ENCODE measurements at places on chromosomes 3 and 15.

DNA sequence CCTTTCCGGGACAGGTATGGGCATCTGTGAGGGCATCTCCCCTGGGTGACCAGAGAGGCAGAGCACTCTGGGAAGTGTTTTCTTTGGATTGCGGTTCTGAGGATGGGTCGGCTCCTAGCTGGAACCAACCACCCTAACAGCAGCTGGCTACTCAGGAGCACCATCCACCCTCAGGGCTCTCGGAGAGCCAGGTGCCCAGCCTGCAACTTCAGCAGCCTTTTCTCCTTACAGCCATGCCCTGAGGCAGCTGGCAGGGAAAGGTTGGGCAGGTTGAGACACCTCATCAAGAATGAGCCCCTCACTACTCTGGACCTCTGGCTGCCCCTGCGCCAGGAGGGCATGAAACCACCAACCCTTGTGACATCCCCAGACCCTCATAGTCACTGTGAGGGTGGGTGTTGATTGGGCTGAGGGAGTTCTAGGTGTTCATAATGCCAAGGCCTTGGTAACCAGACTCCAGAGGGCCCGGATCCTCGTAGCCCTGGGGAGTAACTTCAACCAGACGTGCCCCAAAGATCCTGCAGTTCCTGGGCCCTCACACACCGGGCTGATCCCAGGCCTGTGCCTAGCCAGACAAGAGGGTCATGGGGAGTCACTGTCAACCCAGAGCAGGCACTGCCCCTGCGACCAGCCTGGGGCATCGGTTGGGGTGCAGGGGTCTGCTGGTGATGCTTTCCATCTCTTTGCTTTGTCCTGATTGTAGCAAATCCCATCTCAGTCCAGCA lies 114.4 kb upstream of the ABHD17C start:
- no peak for DNase-seq

GRCh38 chr3:164250923-164251322 lies 827.4 kb downstream of the SI start:
- DNase-seq: no peak

DNA sequence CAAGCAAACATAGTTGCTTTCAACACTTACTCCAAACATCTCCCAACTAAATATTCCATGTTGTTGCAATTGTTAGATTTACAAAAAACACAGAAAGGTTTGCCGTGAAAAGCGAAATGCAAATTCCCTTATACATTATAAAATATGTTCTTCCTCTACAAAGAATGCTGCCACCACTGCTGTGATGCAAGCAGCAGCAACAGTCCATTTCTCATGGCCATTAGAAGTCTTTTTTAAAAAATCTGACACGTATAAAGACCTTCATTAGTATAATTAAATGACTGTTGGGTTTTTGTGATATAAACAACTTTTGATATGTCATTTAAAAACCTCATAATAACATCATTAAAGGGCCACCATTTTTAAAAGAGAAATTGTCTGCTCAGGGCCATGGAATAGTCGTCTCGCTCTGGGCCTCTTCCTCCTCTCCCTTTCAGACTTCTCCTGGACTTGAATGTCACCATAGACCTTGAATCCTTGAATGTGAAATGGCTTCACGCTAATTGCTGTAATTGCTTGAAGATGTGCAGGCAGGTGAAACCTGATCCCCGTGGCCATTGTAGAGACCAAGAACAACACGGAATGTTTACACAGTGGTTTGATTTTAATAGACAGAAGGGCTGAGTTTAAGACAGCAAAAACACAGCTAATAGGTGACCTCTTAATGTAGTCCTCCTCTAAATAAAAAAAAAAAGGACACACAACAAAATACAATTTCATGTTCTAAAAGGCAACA lies 450.4 kb downstream of the FOXP1 start:
- no peak for DNase-seq

- DNase-seq: peak; percentile 22
Measured at GRCh38 chr3:23116081-23116837, 86.9 kb upstream of the UBE2E2 start.

DNA sequence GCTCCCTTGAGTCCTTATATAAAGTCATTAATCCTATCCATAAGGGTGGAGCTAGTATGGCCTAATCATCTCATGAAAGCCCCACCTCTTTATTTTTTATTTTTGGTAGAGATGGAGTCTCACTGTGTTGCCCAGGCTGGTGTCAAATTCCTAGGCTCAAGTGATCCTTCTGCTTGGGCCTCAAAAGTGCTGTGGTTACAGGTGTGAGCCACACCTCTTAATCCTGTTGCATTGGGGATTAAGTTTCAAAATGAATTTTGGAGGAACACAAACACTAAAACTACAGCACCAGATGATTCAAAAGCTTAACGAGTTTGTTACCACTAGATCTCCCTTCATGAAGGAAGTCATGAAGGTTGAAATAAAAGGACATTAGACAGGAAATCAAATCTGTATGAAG lies 27.7 kb downstream of the RAB7A start:
- no peak for DNase-seq

DNA sequence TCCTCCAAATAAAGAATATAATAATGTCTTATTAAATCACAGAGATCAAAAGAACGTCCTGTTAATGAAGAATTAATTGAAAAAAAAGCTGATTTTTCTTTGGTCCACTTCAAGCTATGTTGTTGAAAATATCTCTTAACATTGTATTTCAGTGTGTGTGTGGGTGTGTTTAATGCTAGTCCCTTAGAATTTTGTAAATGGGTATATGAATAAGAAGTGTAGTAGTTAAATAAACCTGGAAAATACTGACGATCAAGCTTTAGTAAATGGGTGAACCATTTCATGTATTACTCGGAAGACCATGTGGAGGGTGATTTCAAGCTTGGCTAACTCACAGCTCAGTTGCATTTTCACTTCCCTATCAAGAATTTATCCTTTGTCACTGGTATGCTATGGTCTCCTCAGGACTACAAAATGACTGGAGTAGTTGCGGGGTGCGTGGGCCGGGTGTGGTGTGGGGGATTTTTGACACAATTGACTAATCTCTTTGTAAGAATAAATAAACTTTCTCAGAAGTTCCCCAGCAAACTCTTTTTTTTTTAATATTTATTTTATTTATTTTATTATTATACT lies 586.4 kb downstream of the GRM7 start:
- no peak for DNase-seq

- no peak for DNase-seq
Measured at GRCh38 chr3:16653712-16654111, 48.5 kb upstream of the DAZL start.

- no peak for DNase-seq
Measured at GRCh38 chr3:38121451-38121831, 15.5 kb downstream of the ACAA1 start.

- DNase-seq: no peak
Measured at GRCh38 chr3:45321607-45322391, 66.6 kb upstream of the LARS2 start.

DNA sequence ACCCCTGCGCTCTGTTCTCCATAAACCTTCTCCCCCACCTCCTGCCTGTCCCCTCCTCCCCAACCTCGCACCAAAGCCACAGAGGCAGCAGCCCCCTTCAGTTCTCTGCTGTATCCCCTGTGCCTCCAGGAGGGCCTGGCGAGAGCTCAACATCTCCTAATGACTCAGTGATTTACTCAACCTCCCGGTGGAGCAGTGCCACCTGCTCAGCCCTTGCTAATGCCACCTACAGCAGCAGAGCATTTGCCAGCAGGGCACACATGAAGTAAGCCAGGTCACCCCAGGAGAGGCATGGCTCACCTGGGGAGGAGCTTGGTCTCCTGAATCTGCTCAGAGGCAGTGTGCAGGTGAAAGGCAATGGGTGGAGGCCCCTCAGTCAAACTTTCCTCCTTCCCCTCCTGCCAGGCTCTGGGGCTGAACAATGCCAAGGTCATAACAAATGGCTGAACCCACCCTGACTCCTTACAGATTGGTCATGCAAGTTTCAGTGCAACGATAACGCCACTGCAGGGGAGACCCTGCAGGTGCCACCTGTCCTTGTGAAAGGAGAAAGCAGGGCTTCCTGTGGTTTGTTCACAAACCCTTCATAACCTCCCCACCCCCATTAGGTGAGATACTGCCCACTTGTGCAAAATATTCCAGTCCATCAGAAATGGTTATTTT lies 19.8 kb downstream of the TRPM1 start:
- DNase-seq: peak; percentile 32

DNA sequence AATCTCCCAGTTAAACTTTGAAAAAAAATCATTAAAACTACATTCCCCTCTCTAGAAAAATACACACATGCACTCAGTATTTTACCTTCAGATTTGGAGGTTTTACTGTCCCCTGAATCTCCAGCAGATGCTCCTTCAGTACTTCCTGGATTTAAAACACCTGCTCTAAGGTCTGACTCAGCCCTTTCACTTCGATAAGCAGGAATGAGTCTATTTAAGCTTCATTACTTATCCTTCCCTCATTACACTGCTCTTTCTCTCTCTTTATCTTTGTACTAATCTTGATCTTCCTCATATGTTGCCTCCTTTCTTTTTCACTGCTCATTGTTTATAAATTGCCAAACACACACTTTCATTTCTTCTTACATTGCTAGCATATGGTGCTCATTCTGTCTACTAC lies 443.9 kb downstream of the DIPK2A start:
- DNase-seq: no peak

GRCh38 chr3:57078344-57078634 lies 17.8 kb downstream of the SPATA12 start:
- peak; percentile 77 for DNase-seq

DNA sequence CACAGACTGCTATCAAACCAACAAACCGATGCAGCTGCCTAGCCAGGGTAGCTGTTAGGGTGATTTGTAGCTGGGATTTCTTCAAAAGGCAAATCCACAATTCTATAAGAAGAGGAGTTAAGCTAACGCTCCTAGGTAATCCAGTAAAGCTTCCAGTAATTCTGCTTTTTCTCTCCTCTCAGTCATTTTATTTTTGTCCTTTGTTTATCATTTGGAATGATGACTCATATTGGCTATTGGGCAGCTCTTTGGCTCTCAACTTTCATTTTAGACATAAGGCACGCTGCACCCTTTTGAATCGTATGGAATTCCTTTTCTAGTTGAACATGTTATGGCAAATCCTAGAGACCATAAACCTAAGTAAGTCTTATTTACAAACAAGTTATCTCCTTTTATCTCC lies 53.2 kb upstream of the PPARG start:
- peak; percentile 44 for DNase-seq

GRCh38 chr3:135310317-135310716 lies 515.3 kb downstream of the EPHB1 start:
- no peak for DNase-seq

DNA sequence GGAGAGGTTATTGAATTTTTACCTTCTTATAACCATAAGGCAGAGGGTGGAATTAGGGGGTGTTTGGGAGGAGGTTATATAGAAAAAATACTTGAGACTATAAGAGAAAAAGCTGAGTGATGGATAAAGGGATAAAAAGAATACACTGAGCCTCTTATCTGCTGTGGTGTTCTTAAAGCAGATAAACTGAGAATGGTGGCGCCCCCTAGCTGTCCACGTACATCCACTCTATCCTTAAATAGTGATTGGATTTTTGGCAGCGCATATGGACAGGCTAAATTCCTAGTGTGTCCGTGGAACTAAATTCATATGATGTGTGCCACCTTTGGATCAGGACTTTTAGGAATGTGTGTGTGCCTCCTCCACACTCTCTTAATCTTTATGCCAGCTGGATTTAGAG lies 121.1 kb downstream of the OXSM start:
- DNase-seq: peak; percentile 40

DNA sequence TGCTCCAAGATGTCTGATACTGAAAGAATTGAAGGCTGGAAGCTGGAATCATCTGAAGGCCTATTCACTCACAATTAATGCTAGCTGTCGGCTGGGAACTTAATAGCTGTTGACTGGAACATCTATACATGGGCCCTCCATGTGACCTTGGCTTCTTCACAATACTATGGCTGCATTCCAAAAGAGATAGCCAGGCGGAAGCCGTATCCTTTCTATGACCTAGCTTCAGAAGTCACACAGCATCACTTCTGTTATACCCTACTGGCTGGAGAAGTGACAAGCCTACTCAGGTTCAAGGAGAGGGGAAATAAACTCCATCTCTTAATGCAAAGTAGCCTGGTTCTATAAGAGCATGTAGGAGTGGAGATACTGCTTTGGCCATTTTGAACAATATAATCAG lies 50.9 kb upstream of the SPRED1 start:
- no peak for DNase-seq

- DNase-seq: no peak
Measured at GRCh38 chr3:95028688-95029087, 965.8 kb downstream of the NSUN3 start.

DNA sequence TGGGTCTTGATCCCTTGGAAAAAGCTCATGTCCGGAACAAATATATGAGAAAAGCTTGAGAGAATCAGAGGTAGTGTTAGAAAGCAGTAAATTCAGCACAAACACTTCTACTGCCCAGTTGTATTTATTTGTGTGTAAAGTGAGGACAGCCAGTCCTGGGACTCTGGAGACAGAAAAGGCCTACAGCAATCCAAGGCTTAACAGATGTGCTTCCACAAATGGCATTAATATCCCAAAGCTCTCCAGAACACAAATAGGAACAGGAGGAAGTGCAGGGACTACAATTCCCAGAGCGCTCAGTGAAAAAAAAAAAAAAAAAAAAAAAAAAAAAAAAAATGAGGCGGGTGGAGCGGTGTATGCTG lies 390 bp upstream of the AP2M1 start:
- no peak for DNase-seq

DNA sequence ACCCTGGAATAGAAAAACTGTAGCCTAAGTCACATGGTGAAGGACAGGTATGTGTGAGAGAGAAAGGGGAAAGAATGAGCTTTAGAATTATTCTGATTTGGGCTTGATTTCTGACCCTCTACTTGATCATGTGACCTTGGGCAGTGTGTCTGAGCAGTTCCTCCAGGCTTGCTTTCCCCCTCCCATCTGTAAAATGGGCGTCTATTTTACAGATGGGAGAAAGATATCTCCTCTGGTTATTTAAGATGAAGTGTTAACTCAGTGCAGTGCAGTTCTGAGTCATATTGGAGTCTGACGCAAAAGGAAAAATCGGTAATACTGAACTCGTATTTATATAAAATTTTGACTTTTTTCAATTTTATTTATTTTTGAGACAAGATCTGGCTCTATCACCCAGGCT lies 38.1 kb upstream of the LMOD3 start:
- no peak for DNase-seq

GRCh38 chr3:39127908-39128304 lies 20.4 kb downstream of the TTC21A start:
- no peak for DNase-seq

DNA sequence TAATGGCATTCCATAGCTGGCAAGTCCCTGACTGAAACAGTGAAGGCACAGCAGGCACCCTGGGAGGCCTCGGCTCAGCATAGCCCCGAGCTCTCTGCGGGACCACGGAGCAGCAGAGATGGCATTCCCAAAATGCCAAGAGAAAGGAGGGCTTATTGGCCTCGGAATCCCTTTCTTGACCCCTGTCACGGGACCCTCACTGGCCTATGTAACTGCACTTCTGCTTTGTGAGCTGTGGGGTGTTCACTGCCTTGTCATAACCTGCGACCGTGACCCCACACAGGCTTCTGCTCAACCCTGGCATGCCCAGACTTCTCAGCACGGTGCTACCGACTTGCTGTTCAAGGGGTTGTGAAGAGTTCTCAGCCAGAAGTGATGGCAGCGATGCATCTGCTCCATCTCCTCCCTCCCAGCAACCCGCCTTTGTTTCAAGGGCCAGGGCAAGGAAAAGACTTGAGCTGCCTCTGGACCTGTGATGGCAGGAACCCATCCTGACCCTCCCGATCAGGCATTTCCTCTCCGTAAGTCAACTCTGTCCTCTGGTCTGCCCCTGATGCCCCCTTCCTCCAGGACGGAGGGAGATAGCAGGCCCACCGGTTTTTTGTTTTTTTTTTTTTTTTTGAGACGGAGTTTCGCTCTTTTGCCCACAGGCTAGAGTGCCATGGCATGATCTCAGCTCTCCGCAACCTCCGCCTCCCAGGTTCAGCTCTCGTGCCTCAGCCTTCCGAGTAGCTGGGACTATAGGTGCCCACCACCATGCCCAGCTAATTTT lies 30.5 kb downstream of the EHD4 start:
- no peak for DNase-seq

All from GM23248 (cell line).